ENCODE measurements at places on chromosomes 1 and 21.

- DNase-seq: no peak
Observed at GRCh38 chr21:29148530-29148929, 18.1 kb downstream of the MAP3K7CL start.

- no peak for DNase-seq
Observed at GRCh38 chr1:226649780-226650179, 89.3 kb downstream of the ITPKB start.

DNA sequence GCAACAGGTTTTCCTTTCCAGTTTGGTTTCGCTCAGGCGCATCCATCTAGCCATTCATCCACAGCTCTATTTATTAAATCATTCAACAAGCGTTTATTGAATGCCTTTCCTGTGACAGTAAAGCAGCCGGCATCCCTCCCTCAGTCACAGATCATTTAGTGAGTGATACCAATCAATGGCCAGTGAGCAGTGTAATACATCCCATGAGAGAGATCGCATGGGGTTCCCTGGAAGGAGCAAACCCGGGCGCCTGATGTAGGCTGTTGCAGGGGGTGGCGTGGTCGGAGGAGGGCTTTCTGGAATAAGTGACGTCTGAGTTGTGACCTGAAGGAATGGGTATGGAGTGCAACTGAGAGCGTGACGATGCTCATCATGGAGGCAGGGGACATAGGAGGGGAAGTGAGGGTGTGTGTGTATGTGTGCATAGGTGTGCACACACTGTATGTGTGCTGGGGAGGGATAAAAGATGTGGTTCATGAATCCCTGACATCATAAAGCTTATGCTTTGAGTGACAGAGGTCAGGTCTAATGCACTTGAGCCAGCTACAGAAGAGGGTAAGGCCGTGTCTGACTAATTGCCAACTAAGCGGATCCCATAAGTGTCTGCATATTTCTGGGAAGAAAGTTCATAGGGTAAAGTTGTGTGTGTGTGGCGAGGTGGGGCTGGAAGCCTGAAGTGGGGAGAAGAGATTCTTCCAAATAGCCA lies 6.6 kb downstream of the FCMR start:
- no peak for DNase-seq

DNA sequence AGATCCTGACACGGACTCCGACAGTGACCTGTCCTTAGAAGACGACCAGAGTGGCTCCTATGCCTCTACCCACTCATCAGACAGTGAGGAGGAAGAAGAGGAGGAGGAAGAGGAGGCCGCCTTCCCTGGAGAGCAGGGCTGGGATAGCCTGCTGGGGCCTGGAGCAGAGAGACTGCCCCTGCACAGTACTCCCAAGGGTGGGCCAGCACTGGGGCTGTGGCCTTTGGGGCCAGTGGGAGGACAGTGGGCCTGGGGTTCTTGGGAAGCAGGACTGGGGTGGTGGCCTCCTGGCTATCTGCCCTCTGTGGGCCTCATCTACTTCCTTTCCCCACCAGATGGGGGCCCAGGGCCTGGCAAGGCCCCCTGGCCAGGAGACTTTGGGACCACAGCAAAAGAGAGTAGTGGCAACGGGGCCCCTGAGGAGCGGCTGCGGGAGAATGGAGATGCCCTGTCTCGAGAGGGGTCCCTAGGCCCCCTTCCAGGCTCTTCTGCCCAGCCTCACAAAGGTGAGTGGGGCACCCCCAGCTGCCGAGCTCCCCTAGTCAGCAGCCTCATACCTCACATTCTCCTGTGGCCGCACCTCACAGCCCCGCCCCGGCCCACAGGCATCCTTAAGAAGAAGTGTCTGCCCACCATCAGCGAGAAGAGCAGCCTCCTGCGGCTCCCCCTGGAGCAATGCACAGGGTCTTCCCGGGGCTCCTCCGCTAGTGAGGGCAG lies 10.0 kb downstream of the PSRC1 start:
- no peak for DNase-seq

GRCh38 chr21:44582055-44582454 lies 1.7 kb upstream of the KRTAP10-5 start:
- no peak for DNase-seq

- no peak for DNase-seq
Observed at GRCh38 chr1:82366689-82367088, 566.0 kb downstream of the ADGRL2 start.

All from hippocampal formation (tissue), 2 donors.